ENCODE measurements at places on chromosomes 12 and 14. TPM values are rescaled to one million over a fixed set of nuclear protein-coding genes. Genes with fewer than 3 reads are reported as not detected.
A peak's percentile ranks its signal among the peaks of the same experiment; 100 is the strongest.

Gene ITFG2
- 12.7 TPM for total RNA-seq

- no peak for DNase-seq
These were observed 7.6 kb upstream of the MARK3 start for GRCh38 chr14:103377522-103378037.

GRCh38 chr14:102883089-102883541, 39.3 kb upstream of the AMN start:
- DNase-seq = no peak

DNA sequence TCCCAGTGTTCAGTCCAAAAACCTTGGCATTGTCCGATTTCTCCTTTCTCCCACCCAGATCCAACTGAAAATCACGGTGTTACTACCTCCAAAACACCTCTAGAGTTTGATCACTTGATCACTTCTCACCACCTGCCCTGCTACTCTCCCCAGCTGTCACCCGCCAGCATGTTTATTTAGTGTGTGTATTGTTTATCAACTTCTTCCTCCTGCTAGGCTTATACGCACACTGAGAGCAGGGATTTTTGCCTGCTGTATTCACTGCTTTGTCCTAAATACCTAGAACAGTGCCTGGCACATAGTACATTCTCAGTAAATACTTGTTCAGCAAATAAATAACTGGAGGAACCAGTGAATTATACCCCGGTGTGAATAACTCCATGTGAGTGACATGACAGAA, 5.0 kb downstream of the BDKRB1 start:
- no peak for DNase-seq

GRCh38 chr12:93133361-93133760, 204.3 kb upstream of the EEA1 start:
- DNase-seq = no peak

DNA sequence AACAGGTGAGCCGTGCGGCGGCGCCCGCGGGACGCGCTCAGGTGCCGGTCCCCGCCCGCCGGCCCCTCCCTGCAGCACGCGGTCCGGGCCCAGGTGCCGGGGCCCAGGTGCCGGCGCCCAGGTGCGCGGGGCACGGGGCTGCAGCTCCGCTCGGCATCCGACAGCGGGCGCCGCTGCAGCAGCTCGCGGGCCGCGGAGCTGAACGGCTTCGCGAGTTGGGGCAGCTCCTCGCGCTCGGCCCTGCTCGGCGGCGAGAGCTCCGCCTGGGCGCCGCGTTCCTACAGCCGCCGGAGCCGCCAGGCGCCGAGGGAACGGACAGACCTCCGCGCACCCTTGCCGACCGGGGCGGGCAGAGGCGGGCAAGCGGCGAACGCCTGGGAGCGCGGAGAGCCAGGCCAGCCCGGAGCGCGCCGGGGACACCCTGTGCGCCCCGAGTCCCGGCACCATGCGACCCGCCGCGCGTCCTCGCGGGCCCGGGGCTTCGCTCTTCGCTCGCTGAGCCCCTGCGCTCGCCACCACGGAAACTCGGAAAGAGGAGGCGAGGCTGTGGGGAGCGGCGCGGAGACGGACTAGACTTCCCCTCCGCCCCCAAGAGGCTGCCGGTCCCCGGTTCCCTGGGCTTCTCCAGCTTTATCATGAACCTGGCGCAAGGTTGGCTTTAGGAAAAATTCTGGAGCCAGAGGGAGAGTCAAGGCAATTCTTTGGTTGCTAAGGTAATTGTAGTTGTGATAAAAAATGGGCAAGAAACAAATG, at the start of gene RGS6:
Gene RGS6 (plus strand): TSS at position 201 of the 753 bp plus-strand sequence.
- no peak for DNase-seq

DNA sequence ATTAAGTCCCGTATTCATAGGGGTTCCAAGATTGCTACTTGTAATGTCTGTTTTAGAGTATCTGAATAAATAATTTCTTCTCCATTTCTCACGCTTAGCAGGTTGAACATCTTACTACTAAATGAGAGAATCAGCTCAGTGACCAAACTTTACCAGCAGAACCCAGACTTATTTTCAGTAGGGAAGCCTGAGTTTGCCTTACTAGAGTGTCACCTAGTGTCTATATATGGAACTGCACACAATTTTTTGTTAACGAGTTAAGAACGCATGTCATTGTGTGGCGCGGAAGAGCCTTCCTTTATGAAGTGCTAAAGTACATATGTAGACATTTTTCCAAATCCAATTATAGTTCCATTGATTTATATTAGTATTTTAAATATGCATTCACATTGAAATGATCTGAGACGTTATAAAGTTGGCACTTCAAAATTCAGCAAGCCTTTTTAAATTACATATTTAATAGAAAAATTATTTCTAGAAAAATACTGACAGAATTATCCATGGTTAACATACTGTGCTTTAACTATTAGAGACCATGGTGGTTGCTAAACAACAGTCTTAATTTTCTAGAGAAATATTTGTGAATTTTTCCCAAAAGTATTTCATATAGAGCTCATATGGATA, 88.3 kb downstream of the RPS29 start:
- DNase-seq = no peak

DNA sequence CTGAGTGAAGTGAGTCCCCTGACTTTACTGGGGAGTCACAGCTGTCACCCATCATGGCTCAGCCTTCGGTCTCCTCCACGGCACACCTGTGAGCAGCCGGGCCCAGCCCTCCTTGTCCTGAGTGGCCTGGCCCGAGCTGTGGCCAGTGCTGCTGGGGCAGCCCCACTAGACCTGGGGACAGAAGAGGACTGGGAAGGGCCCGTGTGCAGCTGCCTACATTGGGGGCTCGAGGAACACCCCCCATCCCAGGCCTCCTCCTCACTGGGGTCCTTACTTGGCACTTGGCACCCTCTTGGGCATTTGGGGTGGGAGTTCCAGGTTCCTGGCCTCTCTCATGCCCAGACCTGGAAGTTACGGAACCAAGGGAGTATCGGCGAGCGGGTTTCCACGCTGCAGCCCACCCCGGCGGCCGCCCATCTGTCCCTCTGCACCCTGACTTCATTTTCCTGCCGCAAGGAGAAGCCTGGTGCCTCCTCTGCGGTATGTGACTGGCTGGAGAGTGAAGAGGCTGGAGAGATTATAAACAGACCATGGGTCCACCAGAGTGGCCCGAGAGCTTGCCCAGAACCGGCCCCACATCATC, 179.7 kb downstream of the KIF26A start:
- DNase-seq = no peak

Gene SERPINA10
- total RNA-seq = not detected

GRCh38 chr14:39868251-39868650, 436.0 kb upstream of the FBXO33 start:
- DNase-seq = no peak

GRCh38 chr14:69880044-69880487, 850 bp downstream of the SMOC1 start:
- no peak for DNase-seq

GRCh38 chr12:104136577-104136976, 1.4 kb downstream of the NFYB start:
- DNase-seq = no peak

DNA sequence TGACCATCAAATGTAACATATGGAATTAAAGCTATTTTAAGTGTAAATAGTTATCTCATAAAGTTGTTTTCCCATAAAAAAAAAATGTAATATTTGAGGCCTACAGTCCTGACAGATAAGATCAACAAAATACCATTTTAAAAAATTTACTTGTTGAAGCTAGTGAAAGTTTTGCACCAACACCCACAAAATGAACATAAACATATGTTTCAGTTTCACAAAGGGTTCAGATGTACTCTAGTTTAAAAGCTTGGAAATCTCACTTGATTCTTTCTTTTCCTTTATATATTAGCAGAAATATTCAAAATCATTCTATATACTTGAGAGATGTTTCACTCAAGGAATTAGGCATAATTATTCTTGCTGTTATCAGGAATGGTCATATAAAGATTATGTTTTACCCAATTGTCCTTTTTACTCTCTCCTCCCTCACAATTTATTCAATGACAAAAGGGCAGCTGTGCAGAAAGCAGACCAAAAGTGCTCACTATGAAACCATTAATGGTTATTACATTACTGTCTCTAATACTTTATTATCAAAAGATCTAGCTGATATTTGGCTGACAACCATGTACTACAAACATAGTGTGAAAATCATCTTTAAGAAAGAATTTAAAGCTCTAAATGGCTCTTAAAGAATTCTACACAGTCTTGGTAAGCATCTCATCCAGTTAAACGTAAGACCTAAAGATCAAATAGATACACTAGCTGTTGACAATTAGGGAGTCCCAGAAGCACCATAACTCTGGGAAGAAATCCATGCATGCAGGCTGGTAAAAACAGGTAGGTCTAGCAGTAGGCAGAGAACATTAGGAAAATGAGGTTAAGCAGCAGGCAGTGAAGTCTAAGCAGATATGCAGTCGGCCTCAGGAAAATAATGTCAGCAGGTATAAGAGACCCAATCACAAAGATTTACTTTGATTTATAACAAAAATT, 28.8 kb downstream of the KIF21A start:
- no peak for DNase-seq

Gene SSPN
- total RNA-seq = 61.1 TPM

Gene TRAF3
- 9.1 TPM for total RNA-seq

Gene C12orf50
- not detected for total RNA-seq

- no peak for DNase-seq
These were observed 469.1 kb downstream of the PRKD1 start for GRCh38 chr14:29458547-29458946.

Gene HSP90AA1
- 457 TPM for total RNA-seq

DNA sequence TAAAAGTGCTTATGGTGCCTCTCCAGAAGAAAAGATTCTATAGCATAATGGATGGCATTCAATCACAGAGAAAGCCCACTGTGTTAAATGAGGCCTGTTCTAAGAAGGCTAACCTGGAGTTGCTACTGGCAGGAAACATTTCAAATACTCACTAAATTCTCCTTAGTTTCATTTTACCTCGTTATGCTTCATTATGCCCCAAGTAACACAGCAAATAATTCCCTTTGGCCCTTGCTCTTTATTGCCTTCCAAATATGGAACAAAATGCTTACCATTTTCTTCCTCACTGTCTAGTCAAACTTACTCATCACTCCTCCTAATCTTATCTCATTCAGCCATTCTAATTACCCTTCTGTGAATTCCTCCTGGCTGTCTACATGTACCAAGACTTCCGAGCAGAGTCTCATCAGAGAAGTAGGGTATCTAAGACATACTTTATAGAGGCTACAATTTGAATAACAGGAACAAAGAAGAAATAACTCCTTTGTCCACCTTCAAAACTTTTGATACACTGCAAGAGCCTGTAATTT, 292.1 kb upstream of the CLEC14A start:
- no peak for DNase-seq

Gene FAM186B
- total RNA-seq = not detected

- peak; percentile 92 for DNase-seq
These were observed 7.3 kb downstream of the SPRYD3 start for GRCh38 chr12:53071591-53072551.

- DNase-seq = peak; percentile 68
These were observed 40.9 kb downstream of the CCDC85C start for GRCh38 chr14:99562856-99563748.

DNA sequence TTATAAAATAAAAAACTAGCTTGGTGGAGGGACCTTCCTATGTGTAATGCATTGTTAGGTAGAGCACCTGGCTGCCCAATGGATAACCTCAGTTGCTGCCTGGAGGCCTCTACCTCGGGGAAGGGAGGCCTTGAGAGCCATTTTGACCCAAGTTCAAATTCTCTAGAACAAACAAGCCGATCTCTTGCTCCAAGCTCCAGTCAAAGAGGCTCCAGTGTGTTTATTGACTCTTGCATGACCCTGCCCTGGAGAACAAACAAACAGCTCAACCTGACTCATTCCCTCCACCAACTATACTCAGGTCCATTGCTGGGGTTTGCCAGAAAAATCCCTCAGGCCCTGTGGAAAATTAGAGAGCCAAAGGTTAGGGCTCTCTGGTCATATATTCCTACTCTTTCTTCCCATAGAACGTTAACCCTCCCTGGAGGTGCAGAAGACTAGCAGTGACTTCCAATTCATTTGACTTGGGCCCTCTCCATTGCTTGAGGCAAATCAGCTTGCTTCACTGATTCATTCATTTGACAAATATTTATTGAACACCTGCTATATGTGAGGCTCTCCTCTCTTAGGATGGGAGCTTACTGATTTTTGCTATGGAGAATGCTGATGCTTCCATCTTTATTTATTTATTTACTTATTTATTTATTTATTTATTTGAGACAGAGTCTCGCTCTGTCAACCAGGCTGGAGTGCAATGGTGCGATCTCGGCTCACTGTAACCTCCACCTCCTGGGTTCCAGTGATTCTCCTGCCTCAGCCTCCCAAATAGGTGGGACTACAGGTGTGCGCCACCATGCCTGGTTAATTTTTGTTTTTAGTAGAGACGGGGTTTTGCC, 73.7 kb upstream of the CISTR start:
- DNase-seq = no peak

DNA sequence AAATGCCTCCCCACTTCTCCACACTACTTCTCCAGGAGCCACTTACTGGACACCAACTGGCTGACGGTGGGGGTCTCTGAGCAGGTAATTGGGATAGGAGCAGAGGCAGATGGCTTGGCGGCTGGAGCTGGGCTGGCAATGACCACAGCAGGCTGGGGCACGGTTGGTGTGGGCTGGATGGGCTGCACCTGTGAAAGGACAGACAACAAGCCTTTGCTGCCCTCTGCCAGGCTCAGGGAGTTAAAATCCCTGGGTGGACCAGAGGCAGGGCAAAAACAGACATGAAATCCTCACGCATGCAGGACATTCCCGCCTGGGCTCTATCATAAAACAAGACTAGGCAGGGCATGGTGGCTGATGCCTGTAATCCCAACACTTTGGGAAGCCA, 19.3 kb upstream of the TFCP2 start:
- no peak for DNase-seq

DNA sequence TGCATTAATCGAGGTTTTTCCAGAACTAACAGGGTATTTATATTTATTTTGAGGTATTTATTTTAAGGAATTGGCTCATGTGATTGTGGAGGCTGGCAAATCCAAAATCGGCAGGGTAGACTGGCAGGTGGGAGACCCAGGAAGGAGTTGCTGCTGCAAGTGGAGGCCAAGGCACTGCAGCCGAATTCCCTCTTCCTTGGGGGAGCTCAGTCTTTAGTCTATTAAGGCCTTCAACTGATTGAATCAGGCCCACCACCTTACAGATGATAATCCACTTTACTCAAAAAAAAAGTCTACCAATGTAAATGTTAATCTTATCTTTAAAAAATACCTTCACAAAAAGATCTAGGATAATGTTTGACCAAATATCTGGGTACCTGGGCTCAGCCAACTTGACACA, 1.2 kb upstream of the OAS2 start:
- no peak for DNase-seq

DNA sequence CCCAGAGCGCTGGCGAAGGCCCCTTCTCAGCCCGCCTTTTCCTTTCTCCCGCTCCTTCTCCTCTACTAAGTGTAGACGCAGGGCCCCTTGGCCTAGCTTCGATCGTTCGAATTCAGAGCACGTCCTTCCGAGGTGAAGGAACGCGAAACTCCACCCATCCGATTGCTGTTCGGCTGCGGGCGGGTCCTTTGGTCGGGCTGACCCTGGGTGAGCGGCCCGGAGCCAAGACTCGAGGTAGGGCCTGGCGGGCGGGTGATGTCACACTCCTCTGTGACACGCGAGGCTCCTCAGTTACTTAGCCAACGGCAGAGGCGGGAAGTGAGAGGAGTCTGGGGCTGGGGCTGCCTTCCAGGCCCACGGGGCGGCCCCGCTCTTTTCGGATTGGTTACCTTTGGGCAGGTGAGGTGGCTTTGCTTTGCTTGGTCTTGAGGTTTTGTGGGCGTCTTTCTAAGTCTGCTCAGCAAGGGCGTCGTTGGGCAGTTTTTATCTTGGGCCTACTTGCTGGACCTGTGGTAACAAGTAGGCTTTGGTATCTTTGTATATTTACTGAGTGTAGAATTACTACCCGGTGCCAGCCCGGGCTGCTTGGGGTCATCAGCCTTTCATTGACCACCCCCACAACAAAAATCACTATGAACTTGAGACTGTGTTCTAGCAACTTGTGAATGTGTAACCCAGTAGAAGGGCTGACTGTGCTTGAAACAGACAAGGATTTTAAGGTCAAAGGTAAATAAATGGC, 694 bp downstream of the TMBIM6 start:
- peak; percentile 93 for DNase-seq

Measured in right atrium auricular region (tissue), 2 donors.